Right atrium auricular region (tissue), 2 donors: ENCODE measurements at places on chromosomes 7 and 10. TPM values are rescaled to one million over a fixed set of nuclear protein-coding genes. Genes with fewer than 3 reads are reported as not detected.
A peak's percentile ranks its signal among the peaks of the same experiment; 100 is the strongest.

- H3K4me1 ChIP-seq, result peaks cover 44% of the 10 kb centered on the region
- no peak overlapping the region for H3K27ac ChIP-seq
- no peak for DNase-seq
- H3K4me3 ChIP-seq, result no peak overlapping the region
Measured at GRCh38 chr7:69674701-69675182, 76.5 kb downstream of the AUTS2 start.

- H3K27me3 ChIP-seq, result no peaks in the 10 kb centered on the region
- no peaks in the 10 kb centered on the region for H3K4me1 ChIP-seq
- DNase-seq, result no peak
- H3K36me3 ChIP-seq, result no peaks in the 10 kb centered on the region
Measured at GRCh38 chr10:88260329-88261051, 322.6 kb downstream of the RNLS start.

DNA sequence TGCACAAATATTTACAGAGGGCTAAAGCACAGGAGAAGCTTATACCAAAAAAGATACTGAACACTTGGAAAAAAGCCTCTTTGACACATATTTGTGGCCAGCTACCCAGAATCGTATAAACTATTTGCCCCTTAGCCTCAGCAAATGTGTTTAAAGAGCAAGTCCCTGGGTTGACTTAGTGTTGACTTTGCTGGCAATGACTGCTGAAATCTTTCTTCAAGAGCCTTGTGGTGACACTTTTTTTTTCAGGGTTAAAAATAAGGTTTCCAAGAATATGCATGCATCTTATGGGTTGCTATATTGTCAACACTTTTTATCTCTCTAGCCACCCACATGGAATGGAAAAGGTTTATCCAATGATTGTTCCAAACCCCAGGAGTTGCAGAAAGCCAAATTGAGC lies 14.9 kb upstream of the PLEKHS1 start:
- no peak for DNase-seq
- no peak overlapping the region for H3K27ac ChIP-seq
- no peaks in the 10 kb centered on the region for H3K4me1 ChIP-seq
- H3K27me3 ChIP-seq, result no peaks in the 10 kb centered on the region
- H3K4me3 ChIP-seq, result no peak overlapping the region

H2BK1 gene
- total RNA-seq, result not detected

DNA sequence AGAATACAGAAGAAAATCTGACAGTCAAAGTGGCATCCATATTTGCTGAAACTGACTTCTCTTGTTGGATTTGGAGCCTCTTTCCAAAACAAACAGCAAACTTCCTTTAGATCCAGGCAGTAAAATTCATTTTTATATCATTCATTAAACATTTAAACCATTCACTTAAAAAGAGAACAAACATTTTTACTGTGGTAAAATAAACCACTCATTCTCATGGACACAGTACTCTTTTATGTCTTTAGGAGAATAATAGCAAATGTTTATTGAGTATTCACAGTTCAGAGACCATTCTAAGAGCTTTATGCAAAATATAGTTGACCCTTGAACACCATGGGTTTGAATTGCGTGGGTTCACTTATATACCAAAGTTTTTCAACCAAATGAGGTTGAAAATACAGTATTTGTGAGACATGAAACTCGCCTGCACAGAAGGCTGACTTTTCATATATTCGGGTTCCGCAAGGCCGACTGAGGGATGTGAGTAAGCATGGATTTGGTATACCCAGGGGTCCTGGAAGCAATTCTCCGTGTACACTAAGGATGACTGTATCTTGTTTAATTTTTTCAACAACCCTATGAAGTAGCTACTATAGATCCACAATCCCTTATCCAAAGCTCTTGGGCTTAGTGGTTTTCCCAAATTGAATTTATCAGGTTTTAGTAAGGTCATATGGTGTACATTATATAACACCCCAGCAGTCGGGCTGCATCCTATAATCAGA lies 49.1 kb downstream of the ATXN7L1 start:
- H3K27ac ChIP-seq, result no peak overlapping the region
- no peaks in the 10 kb centered on the region for H3K36me3 ChIP-seq
- peaks cover 9% of the 10 kb centered on the region for H3K4me1 ChIP-seq
- no peak for DNase-seq
- H3K4me3 ChIP-seq, result no peak overlapping the region

PCDH15 gene
- 0.51 TPM for total RNA-seq

CLDN4 gene
- total RNA-seq, result 0.41 TPM

- H3K4me3 ChIP-seq, result no peak overlapping the region
- H3K27me3 ChIP-seq, result no peaks in the 10 kb centered on the region
- no peaks in the 10 kb centered on the region for H3K36me3 ChIP-seq
- H3K4me1 ChIP-seq, result peaks cover 1% of the 10 kb centered on the region
Measured at GRCh38 chr7:139908792-139909191, 79.7 kb downstream of the TBXAS1 start.

GRCh38 chr10:22666287-22667092 lies 47.9 kb downstream of the PIP4K2A start:
- DNase-seq, result no peak
- no peak overlapping the region for H3K4me3 ChIP-seq
- no peaks in the 10 kb centered on the region for H3K36me3 ChIP-seq
- H3K4me1 ChIP-seq, result peaks cover 8% of the 10 kb centered on the region
- no peaks in the 10 kb centered on the region for H3K27me3 ChIP-seq
- H3K27ac ChIP-seq, result no peak overlapping the region

RAB19 gene
- not detected for total RNA-seq

NPFFR1 gene
- 0.47 TPM for total RNA-seq

CALN1 gene
- total RNA-seq, result not detected

GRCh38 chr7:47087866-47088265 lies 494.0 kb downstream of the TNS3 start:
- no peaks in the 10 kb centered on the region for H3K36me3 ChIP-seq
- H3K27me3 ChIP-seq, result no peaks in the 10 kb centered on the region
- H3K4me3 ChIP-seq, result no peak overlapping the region
- DNase-seq, result no peak
- H3K27ac ChIP-seq, result no peak overlapping the region
- H3K4me1 ChIP-seq, result peaks cover 10% of the 10 kb centered on the region

KIAA1549 gene
- 0.85 TPM for total RNA-seq

IQUB gene
- 0.51 TPM for total RNA-seq

DNA sequence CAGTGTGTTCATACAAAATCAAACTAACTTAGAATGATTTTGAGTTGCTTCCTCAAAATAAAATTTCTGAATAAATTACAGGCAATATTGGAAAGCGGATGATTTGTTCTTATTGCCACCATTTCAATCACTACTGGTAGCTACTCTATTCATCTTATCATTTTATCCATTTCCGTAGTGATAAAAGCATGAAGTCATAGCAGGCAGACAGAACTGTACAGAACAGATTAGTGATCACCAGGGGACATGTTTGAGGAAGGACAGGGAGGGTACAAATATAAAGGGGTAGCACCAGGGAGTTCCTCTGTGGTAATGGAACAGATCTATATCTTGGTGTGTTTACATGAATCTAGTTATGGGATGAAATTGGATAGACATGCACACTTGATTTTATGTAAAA lies 138.5 kb downstream of the WNT2 start:
- no peak for DNase-seq
- peaks cover 2% of the 10 kb centered on the region for H3K36me3 ChIP-seq
- H3K27me3 ChIP-seq, result no peaks in the 10 kb centered on the region
- no peak overlapping the region for H3K4me3 ChIP-seq
- H3K27ac ChIP-seq, result no peak overlapping the region
- no peaks in the 10 kb centered on the region for H3K4me1 ChIP-seq

DNA sequence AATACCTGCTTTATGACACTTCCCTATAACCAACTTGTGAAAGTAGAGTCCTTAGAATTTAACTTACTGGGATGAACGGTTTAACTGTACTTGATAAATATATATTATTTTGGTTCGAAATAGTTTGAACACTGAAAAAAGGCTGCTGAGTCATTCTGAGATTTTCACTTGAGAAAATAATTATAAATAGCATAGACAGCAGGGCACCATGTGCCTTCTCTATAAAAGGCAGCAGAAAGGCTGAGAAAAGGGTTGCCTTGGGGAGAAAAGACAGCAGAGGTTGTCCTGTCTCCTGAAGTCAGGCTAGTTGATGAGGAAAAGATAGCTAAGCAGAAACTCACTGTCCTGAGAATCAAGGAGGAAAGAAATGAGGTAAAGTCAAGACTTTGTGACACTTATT lies 92.4 kb downstream of the CTTNBP2 start:
- peak overlapping the region; percentile 50 for H3K27ac ChIP-seq
- H3K4me1 ChIP-seq, result peaks cover 8% of the 10 kb centered on the region
- no peaks in the 10 kb centered on the region for H3K36me3 ChIP-seq
- no peak for DNase-seq
- no peak overlapping the region for H3K4me3 ChIP-seq

- H3K27ac ChIP-seq, result no peak overlapping the region
- H3K4me3 ChIP-seq, result no peak overlapping the region
- no peaks in the 10 kb centered on the region for H3K27me3 ChIP-seq
- no peak for DNase-seq
Measured at GRCh38 chr7:138095972-138096935, 20.0 kb downstream of the AKR1D1 start.

GRCh38 chr7:139915864-139916716 lies 87.0 kb downstream of the TBXAS1 start:
- H3K4me1 ChIP-seq, result peaks cover 59% of the 10 kb centered on the region
- peak; percentile 69 for DNase-seq
- H3K36me3 ChIP-seq, result no peaks in the 10 kb centered on the region
- no peaks in the 10 kb centered on the region for H3K27me3 ChIP-seq

GRCh38 chr10:132810807-132811700 lies 25.1 kb upstream of the NKX6-2 start:
- no peaks in the 10 kb centered on the region for H3K4me1 ChIP-seq
- no peaks in the 10 kb centered on the region for H3K27me3 ChIP-seq
- no peaks in the 10 kb centered on the region for H3K36me3 ChIP-seq
- H3K4me3 ChIP-seq, result no peak overlapping the region

DNA sequence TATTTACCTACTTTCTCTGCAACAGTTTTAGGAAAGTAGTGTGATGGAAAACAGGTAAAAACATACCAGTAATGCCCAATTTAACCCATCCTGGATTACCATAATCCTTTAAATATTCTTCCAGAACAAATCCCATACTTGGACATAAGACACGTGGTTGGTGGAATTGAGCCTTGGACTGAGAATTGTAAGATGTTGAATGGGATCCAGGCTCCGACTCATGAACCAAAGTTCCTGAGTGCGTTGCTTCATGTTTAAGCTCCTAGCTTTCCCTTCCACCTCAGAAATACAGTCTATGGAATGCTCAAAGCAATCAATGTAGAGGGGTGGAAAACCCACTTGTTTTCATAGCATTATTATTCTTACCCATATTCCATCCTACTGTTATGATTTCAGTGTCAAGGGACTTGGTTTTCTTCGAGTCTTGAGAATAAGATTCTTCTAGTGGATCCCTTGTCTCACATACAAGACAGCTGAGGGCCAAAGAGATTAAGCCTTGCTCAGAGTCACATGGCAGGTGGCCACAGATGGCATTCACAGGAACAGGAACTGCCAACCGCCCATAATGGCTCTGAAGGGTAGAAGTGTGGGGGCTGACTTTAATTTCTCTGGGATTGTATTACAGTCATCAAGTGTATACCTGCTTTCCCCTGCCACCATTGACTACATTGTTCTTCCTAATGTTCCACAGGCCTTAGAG lies 171.2 kb downstream of the GFRA1 start:
- H3K36me3 ChIP-seq, result no peaks in the 10 kb centered on the region
- H3K4me3 ChIP-seq, result no peak overlapping the region
- DNase-seq, result no peak
- no peaks in the 10 kb centered on the region for H3K27me3 ChIP-seq

TAS2R60 gene
- not detected for total RNA-seq

- no peaks in the 10 kb centered on the region for H3K4me1 ChIP-seq
- H3K27ac ChIP-seq, result no peak overlapping the region
- no peak overlapping the region for H3K4me3 ChIP-seq
- H3K27me3 ChIP-seq, result no peaks in the 10 kb centered on the region
- no peaks in the 10 kb centered on the region for H3K36me3 ChIP-seq
Measured at GRCh38 chr7:69687739-69688433, 89.6 kb downstream of the AUTS2 start.

- H3K36me3 ChIP-seq, result no peaks in the 10 kb centered on the region
- no peak overlapping the region for H3K4me3 ChIP-seq
- no peaks in the 10 kb centered on the region for H3K27me3 ChIP-seq
- no peak for DNase-seq
- no peak overlapping the region for H3K27ac ChIP-seq
- H3K4me1 ChIP-seq, result no peaks in the 10 kb centered on the region
Measured at GRCh38 chr10:61898435-61898778, 3.1 kb upstream of the ARID5B start.

DNA sequence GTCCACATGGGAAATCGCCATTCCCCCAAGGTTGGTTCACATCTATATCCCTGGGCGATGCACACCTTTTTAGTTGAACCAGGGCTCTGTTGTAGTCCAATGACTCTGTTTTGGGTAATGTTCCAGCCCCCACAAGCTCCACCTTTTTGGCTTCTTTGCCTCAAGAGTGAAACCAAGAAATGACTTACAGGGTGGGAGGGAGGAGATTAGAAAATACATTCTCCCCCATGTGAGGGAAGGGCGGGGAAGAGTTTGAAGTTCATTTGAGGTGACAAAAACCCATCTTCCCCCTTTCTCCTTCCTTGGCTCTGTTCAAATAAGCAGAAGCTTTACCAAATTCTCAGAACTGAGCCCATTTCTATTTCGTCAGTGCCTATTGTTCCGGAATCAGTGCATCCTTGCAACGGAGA lies 82.8 kb downstream of the GATA3 start:
- H3K4me3 ChIP-seq, result no peak overlapping the region
- no peaks in the 10 kb centered on the region for H3K27me3 ChIP-seq
- no peak overlapping the region for H3K27ac ChIP-seq
- no peak for DNase-seq
- H3K36me3 ChIP-seq, result no peaks in the 10 kb centered on the region
- no peaks in the 10 kb centered on the region for H3K4me1 ChIP-seq

- no peaks in the 10 kb centered on the region for H3K4me1 ChIP-seq
- no peaks in the 10 kb centered on the region for H3K36me3 ChIP-seq
- no peak for DNase-seq
- no peak overlapping the region for H3K27ac ChIP-seq
Measured at GRCh38 chr10:68553138-68553537, 7.0 kb upstream of the TET1 start.

- DNase-seq, result no peak
- H3K4me3 ChIP-seq, result no peak overlapping the region
- no peak overlapping the region for H3K27ac ChIP-seq
- H3K4me1 ChIP-seq, result peaks cover 29% of the 10 kb centered on the region
Measured at GRCh38 chr10:69869291-69869961, 67.7 kb downstream of the COL13A1 start.

OR6B1 gene
- total RNA-seq, result not detected

CYP26C1 gene
- not detected for total RNA-seq

- H3K27me3 ChIP-seq, result no peaks in the 10 kb centered on the region
- H3K27ac ChIP-seq, result peak overlapping the region; percentile 55
- no peaks in the 10 kb centered on the region for H3K36me3 ChIP-seq
- DNase-seq, result peak; percentile 77
Measured at GRCh38 chr10:63083904-63084689, 49.0 kb upstream of the NRBF2 start.

CREM gene
- total RNA-seq, result 33.4 TPM
